ENCODE measurements at places on chromosomes 4 and X.
A peak's percentile ranks its signal among the peaks of the same experiment; 100 is the strongest.

- H3K36me3 ChIP-seq, result no peaks in the 10 kb centered on the region
- no peaks in the 10 kb centered on the region for H3K27me3 ChIP-seq
- no peak for DNase-seq
- H3K4me1 ChIP-seq, result no peaks in the 10 kb centered on the region
Observed at GRCh38 chr4:68180849-68181526, 51.3 kb upstream of the TMPRSS11F start.

GRCh38 chr4:142405695-142406498 is 440.2 kb downstream of the INPP4B start:
- no peaks in the 10 kb centered on the region for H3K27me3 ChIP-seq
- peak overlapping the region; percentile 67 for H3K27ac ChIP-seq
- no peak overlapping the region for H3K4me3 ChIP-seq
- peak; percentile 4 for DNase-seq
- peaks cover 13% of the 10 kb centered on the region for H3K4me1 ChIP-seq

- DNase-seq, result no peak
- no peak overlapping the region for H3K4me3 ChIP-seq
- H3K27me3 ChIP-seq, result no peaks in the 10 kb centered on the region
- no peaks in the 10 kb centered on the region for H3K4me1 ChIP-seq
Observed at GRCh38 chr4:37068580-37068979, 176.0 kb upstream of the NWD2 start.

DNA sequence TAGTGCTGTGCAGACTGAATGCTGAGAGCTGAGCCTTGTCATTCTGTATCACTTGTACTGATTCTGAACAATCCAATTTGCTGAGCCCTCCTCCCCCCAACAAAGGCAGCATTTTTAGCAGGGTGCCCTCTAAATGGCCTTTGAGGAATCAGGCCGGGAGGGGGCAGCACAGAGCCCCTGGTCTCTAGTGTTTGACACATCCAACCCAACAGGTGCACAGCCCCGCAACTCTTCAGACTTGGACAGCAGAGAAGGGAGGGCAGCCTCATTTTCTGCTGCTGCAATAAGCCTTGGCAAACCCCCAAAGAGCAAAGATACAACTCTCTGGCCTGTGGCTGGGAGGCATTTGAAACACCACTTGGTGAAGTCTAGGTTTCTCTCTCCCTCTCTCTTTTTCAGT is 3.4 kb downstream of the ATP1B4 start:
- no peaks in the 10 kb centered on the region for H3K27me3 ChIP-seq
- H3K4me3 ChIP-seq, result no peak overlapping the region
- H3K36me3 ChIP-seq, result no peaks in the 10 kb centered on the region

- DNase-seq, result peak; percentile 55
- H3K4me1 ChIP-seq, result peaks cover 3% of the 10 kb centered on the region
- no peaks in the 10 kb centered on the region for H3K27me3 ChIP-seq
- H3K36me3 ChIP-seq, result no peaks in the 10 kb centered on the region
- H3K4me3 ChIP-seq, result no peak overlapping the region
- H3K27ac ChIP-seq, result peak overlapping the region; percentile 80
Observed at GRCh38 chrX:134669378-134670098, 11.3 kb upstream of the PLAC1 start.

DNA sequence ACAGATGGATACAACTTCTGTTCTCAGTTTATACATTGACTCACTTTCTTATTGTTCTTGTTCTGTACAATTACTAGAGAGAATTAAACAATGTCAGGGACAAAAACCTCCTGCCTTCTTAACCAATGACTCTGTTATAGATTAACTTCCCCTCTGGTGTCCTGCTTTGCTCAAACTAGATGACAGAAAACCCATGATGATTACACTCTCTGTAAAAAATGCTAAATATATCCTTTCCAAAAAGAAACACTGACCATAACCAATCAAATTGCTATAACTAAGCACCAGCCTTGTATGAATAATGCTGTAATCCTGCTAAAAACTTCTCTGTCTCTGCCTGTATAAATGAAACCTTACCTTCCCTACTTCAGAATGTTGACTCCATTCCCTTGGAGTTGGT is 29.8 kb upstream of the IL13RA2 start:
- no peaks in the 10 kb centered on the region for H3K4me1 ChIP-seq
- no peaks in the 10 kb centered on the region for H3K36me3 ChIP-seq
- H3K4me3 ChIP-seq, result no peak overlapping the region
- DNase-seq, result no peak
- no peaks in the 10 kb centered on the region for H3K27me3 ChIP-seq
- H3K27ac ChIP-seq, result no peak overlapping the region

- H3K27ac ChIP-seq, result peak overlapping the region; percentile 30
- H3K4me3 ChIP-seq, result no peak overlapping the region
Observed at GRCh38 chr4:121358473-121358872, 22.3 kb downstream of the QRFPR start.

DNA sequence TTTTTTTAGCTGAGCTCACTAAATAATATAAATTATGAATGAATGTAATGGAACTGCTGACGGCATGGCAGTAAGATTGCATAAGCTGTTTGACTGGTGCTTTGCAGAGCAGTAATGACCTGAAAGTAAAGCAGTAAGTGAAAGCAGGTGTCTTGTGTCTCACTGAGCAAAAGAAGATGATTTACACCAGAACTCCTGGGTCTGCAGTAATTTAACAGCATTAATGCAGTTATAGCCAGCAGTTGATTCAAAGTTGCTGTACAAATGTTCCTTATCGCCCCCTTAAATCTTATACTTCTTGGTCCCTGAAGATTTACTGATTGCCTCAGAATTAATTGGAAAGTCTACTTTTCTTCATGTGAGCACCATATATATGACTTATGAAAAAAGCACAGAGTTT is 187.7 kb downstream of the DCTD start:
- H3K27ac ChIP-seq, result no peak overlapping the region
- H3K27me3 ChIP-seq, result no peaks in the 10 kb centered on the region
- H3K36me3 ChIP-seq, result no peaks in the 10 kb centered on the region
- no peak for DNase-seq
- no peak overlapping the region for H3K4me3 ChIP-seq

- no peaks in the 10 kb centered on the region for H3K4me1 ChIP-seq
- no peak overlapping the region for H3K4me3 ChIP-seq
- H3K27me3 ChIP-seq, result no peaks in the 10 kb centered on the region
- no peak for DNase-seq
- no peaks in the 10 kb centered on the region for H3K36me3 ChIP-seq
- no peak overlapping the region for H3K27ac ChIP-seq
Observed at GRCh38 chr4:172842779-172843178, 325.8 kb upstream of the GALNT7 start.

- no peaks in the 10 kb centered on the region for H3K36me3 ChIP-seq
- no peaks in the 10 kb centered on the region for H3K4me1 ChIP-seq
- peak; percentile 48 for DNase-seq
- no peak overlapping the region for H3K4me3 ChIP-seq
Observed at GRCh38 chrX:7088968-7089615, 58.4 kb upstream of the STS start.

DNA sequence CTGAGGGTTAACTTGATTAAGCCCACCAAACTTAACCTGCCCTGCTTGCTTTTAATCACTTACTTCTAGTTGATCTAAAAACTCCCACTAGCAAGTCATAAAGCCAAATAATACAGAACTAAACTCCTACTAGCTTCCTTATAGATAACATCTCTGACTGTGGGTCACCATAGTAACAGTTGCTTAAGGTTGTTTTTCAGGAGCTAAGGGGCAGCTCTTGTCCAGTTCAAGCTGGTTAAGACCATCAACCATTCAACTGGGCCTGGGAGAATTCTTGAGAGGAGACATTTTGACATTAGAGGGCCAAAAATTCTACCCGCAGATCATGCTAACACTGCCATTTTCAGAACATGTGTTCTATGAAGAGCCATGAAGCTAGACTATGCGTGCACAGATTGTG is 67.0 kb downstream of the UCHL1 start:
- no peak for DNase-seq
- H3K27ac ChIP-seq, result no peak overlapping the region
- H3K4me1 ChIP-seq, result no peaks in the 10 kb centered on the region
- H3K4me3 ChIP-seq, result no peak overlapping the region
- no peaks in the 10 kb centered on the region for H3K36me3 ChIP-seq
- H3K27me3 ChIP-seq, result no peaks in the 10 kb centered on the region

DNA sequence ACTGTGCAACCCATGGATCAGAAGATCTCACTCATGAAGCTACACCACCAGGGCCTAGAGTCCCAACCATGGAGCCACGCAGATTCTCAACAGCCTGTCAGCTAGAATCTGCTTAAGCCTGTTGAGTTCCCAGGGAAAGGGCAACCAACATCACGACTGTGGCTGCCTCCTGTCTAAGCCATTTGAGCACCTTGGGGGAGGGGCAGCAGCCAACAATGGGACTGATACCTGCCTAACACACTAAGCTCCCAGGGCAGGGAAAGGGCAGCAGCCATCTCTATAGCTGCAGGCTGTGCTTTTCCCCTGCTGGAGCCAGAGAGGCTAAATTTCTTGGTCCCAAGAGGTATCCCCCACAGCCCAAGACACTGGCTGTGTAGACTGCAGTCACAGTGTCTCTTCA is 96.5 kb upstream of the TCEAL2 start:
- no peaks in the 10 kb centered on the region for H3K36me3 ChIP-seq
- DNase-seq, result no peak
- no peaks in the 10 kb centered on the region for H3K4me1 ChIP-seq

GRCh38 chr4:71593311-71593710 is 190.6 kb downstream of the GC start:
- H3K4me3 ChIP-seq, result no peak overlapping the region
- no peaks in the 10 kb centered on the region for H3K4me1 ChIP-seq
- H3K36me3 ChIP-seq, result no peaks in the 10 kb centered on the region

DNA sequence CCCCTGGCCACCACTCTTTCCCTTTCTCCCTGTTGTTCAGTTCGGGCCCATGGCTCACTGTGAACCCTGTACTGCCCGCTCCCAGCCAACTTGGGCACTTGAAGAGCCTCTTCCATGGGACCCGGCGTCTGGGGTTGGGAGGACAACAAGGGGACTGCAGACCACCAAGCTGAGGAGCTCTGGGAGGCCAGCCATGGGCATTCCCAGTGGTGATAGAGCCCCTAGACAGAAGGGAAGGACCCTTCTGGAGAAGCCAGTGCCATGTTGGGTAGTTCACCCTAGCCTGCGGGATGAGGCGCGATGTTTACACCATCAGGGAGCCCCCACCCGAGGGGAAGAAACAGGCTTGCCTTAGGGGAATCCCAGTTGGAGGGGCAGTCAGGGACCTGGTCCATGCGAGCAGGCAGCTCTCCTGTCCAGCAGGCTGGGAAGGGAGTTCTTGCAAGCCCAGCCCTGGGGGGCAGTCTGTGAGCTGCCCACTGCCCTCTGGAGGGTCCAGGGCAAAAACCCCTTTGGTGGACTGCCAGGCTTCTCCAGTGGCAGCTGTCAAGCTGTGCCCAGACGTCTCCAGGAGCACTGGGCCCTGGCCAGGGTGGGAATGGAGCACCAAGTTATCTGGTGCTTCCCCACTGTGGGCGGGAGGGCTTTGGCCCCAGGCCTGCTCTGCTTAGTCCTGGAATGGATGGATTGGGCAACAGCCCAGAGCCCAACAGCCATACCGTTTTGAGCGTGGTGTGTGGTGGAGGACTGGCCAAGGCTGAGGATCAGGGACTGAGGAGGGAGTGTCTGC is 23.7 kb upstream of the UBA1 start:
- H3K27me3 ChIP-seq, result no peaks in the 10 kb centered on the region
- no peaks in the 10 kb centered on the region for H3K4me1 ChIP-seq
- H3K27ac ChIP-seq, result no peak overlapping the region
- no peak overlapping the region for H3K4me3 ChIP-seq
- no peaks in the 10 kb centered on the region for H3K36me3 ChIP-seq

GRCh38 chr4:30103455-30103854 is 616.7 kb upstream of the PCDH7 start:
- DNase-seq, result no peak
- H3K27ac ChIP-seq, result no peak overlapping the region
- no peaks in the 10 kb centered on the region for H3K27me3 ChIP-seq
- H3K36me3 ChIP-seq, result no peaks in the 10 kb centered on the region
- no peak overlapping the region for H3K4me3 ChIP-seq

- H3K27ac ChIP-seq, result no peak overlapping the region
- DNase-seq, result no peak
- no peaks in the 10 kb centered on the region for H3K36me3 ChIP-seq
- H3K4me3 ChIP-seq, result no peak overlapping the region
Observed at GRCh38 chr4:184851200-184851541, 25.4 kb upstream of the ACSL1 start.

DNA sequence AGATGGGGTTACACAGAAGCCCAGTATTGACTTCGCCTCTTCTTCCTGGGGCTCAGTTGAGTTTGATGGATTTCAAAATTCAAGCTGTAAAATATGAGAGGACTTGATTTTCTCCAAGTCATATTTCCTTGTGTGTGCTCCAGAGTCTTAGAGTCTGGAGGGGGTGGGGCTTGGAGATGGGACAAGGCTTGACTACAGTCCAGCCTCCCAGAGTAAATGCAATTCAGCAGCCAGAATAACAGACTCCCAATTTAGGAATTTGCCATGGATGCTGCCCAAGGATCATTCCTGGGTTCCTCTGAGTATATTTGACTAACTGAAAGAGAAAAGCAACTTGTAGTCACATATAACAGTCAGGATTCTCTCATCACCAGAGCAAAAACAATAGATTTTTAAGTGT is 53.7 kb upstream of the RBPJ start:
- H3K36me3 ChIP-seq, result no peaks in the 10 kb centered on the region
- peak; percentile 19 for DNase-seq
- no peaks in the 10 kb centered on the region for H3K27me3 ChIP-seq
- no peak overlapping the region for H3K4me3 ChIP-seq

GRCh38 chrX:47751670-47752069 is 85.0 kb upstream of the ZNF81 start:
- no peaks in the 10 kb centered on the region for H3K27me3 ChIP-seq
- H3K4me1 ChIP-seq, result no peaks in the 10 kb centered on the region
- H3K4me3 ChIP-seq, result no peak overlapping the region
- no peak overlapping the region for H3K27ac ChIP-seq
- H3K36me3 ChIP-seq, result no peaks in the 10 kb centered on the region

GRCh38 chrX:103073467-103073866 is 9.5 kb upstream of the BEX1 start:
- H3K4me1 ChIP-seq, result no peaks in the 10 kb centered on the region
- no peak overlapping the region for H3K27ac ChIP-seq
- no peaks in the 10 kb centered on the region for H3K27me3 ChIP-seq
- no peak overlapping the region for H3K4me3 ChIP-seq
- no peak for DNase-seq

DNA sequence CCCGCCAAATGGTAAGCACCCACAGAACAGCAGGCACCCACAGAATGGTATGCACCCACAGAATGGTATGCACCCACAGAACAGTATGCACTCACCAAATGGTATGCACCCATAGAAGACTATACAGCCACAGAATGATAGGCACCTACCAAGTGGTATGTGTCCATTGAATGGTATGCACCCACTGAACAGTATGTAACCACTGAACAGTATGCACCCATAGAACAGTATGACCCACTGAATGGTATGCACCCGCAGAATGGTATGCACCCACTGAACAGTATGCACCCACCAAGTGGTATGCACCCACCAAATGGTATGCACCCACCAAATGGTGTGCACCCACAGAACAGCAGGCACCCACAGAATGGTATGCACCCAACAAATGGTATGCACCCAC is 40.1 kb downstream of the CCDC149 start:
- no peak overlapping the region for H3K4me3 ChIP-seq
- H3K27ac ChIP-seq, result no peak overlapping the region
- no peaks in the 10 kb centered on the region for H3K4me1 ChIP-seq
- no peaks in the 10 kb centered on the region for H3K27me3 ChIP-seq

Measured in hepatocyte (in vitro differentiated cells).